Activated effector memory CD4-positive, alpha-beta T cell treated with anti-CD3 and anti-CD28 coated beads, Interleukin-2, amount 50 U/mL, for 16 hours (primary cell): ENCODE measurements at places on chromosomes 4 and X.

DNA sequence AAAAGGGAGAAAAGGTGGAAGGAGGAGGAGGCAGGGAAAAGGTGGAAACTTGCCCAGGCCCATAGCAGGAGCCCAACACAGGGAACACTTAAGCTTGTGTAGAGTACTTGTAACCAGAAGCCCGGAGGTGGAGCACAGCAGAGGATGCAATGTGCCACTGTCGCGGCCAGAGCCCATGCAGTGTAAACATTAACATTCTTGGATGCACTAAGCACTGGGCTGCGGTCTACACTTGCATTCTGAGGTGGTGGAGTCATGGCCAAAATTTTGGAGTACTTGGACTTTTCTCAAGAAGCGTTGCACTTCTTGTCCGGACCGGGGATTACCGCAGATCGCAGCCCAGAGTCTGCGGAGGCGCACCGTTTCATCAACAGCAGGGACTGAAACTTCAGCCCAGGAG lies 4.5 kb upstream of the RHOXF1 start:
- no peak for DNase-seq

GRCh38 chrX:115713460-115713859 lies 152.5 kb downstream of the PLS3 start:
- DNase-seq, result no peak

GRCh38 chr4:137656661-137657060 lies 124.4 kb upstream of the PCDH18 start:
- no peak for DNase-seq

GRCh38 chr4:172708184-172708583 lies 460.4 kb upstream of the GALNT7 start:
- DNase-seq, result no peak

GRCh38 chrX:57573754-57574153 lies 18.1 kb upstream of the ZXDB start:
- peak; percentile 64 for DNase-seq

DNA sequence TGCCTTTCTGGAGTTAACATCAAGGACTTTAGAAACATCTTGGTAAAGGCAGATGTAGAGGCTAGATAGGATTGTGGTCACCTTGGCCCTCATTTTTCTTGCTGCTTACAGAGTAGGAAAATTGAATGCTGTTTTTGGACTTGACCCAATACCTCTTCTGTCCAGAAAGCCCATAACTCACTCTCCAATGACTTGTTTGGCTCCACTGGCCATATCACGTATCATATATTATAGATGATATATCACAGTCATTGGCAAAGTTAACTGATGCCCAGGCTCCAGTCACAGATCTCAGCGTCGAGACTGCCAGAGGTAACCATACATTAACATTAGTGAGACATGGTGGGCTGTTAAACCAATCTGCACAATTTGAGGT lies 88.1 kb upstream of the PLAC1 start:
- DNase-seq, result no peak

- peak; percentile 34 for DNase-seq
These were observed 40.9 kb upstream of the HMX1 start for GRCh38 chr4:8912506-8912905.

DNA sequence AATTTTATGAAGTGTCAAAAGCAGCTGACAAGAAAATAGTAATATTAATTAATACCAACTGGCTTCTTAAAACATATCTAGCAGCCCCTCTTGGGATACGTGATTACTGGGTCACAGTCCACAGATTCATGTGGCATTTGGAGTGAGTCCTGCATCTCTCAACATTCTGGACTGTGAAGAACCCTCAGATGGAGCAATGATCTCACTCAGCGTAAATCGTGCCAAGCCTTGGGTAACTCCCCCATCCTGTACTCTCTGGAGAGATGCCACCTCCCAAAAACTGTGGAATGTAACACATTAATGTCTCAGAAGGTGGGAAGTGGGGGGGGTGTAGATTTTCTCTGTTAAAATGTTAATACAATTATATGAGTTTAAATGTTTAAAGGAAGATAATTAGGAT lies 118.2 kb upstream of the IQCM start:
- DNase-seq, result no peak

GRCh38 chrX:98956014-98956413 lies 1454.1 kb downstream of the PCDH19 start:
- no peak for DNase-seq

GRCh38 chr4:10773010-10773409 lies 88.4 kb upstream of the CLNK start:
- no peak for DNase-seq

GRCh38 chrX:149512225-149512885 lies 7.2 kb upstream of the IDS start:
- DNase-seq, result peak; percentile 82

DNA sequence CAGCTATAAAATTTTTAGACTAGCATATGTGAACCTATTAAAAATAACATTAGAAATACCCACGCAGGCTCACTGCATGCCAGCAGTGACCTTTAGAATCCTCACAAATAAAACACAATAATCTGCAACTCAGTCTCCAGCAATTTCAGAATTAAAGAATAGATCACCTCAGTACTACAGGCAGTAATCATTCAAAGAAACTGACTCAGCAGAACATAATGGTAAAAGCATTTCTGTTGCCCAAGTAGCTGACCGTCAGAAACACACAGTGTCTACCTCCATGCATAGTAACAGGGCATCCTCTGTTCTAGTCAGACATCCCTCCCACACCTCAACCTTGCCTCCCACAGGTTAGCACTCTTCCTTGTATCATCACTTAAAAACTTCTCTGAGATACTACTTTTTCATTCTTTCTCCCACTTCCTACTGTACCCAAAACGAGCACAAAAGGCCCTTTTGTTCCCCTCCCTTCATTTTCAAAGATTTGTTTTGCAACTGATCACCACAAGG lies 65.7 kb upstream of the BEND2 start:
- no peak for DNase-seq

DNA sequence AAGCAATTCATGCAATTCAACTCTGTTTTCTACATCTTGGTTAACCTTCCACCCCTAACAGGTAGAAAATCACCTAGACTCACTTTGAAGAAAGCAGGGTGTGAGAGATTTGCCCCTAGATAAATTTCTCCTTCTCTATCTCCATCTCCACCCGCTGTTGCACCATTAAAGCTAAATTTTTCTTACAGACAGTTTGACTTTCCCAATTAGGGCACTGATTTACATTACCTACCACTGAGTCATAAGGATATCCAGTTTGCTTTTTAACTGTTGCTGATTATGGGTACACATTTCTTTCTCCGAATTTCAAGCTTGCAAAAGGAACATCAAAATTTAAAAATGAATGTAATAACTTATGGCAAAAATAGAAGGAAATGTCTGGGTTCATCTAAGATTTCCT lies 13.0 kb downstream of the SLC7A11 start:
- no peak for DNase-seq

- no peak for DNase-seq
These were observed 44.9 kb downstream of the MMRN1 start for GRCh38 chr4:89939546-89939945.

- no peak for DNase-seq
These were observed 1110.5 kb downstream of the RAPGEF2 start for GRCh38 chr4:160213366-160213765.

DNA sequence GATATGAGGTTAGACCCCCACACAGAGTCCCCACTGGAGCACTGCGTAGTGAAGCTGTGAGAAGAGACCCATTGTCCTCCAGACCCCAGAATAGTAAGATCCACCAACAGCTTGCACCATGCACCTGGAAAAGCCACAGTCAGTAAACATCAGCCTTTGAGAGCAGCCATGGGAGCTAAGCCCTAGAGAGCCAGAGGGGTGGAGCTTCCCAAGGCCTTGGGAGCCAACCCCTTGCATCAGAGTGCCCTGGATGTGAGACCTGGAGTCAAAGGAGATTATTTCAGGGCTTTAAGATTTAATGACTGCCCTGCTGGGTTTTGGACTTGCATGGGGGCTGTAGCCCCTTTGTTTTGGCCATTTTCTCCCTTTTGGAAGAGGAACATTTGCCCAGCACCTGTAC lies 35.7 kb downstream of the HSD17B13 start:
- no peak for DNase-seq

GRCh38 chr4:118850488-118851173 lies 14.7 kb upstream of the SEC24D start:
- DNase-seq, result peak; percentile 71

GRCh38 chr4:111494471-111494870 lies 650.8 kb upstream of the FAM241A start:
- DNase-seq, result no peak

DNA sequence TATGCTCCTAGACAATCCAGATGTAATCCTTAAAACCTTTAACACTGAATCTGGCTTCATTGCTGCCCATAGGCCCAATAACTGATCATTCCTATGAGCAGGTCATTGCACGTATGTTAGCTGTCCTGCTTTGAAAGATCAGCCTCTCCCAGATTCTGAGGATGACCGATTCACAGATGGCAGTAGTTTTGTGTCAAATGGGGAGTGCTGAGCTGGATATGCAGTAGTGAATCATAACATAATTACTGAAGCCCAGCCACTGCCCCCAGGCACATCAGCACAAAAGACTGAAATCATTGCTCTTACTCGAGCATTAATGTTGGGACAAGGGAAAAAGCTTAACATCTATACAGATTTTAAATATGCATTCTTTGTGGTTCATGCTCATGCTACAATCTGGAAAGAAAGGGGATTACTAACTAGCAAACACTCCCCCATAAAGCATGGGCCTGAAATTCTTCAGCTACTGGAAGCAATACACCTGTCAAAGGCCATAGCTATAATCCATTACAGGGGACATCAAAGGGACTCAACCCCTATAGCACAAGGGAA lies 16.4 kb upstream of the ZNF280C start:
- no peak for DNase-seq

- no peak for DNase-seq
These were observed 91.6 kb downstream of the ANXA10 start for GRCh38 chr4:168183717-168184571.

DNA sequence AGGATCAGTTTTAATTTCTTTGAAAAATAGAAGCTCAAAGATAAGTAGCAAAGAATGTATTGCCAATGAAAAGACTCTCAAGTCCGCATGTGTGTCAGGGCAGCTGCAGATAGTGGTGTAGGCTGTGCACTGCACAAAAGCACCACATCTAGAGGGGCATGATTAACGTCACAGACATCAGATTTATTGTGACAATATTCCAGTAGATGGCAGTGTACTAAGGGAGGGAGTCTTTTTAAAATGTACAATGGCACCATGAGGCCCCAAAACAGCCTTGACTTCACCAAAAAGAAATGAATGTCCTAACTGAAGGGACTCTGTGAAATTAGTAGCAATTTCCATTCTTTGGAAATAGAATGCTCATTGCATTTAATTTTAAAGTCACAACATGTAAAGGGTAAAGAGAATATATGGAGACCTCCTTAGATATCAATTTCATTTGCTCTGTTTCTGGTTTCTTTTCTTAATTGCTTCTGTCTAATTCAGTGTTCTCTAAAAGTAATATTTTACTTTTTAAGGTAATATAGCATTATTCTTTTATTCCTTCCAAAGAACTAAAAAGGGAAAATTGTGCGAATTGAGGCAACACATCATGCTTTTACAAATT lies 98.4 kb downstream of the ZNF827 start:
- no peak for DNase-seq

DNA sequence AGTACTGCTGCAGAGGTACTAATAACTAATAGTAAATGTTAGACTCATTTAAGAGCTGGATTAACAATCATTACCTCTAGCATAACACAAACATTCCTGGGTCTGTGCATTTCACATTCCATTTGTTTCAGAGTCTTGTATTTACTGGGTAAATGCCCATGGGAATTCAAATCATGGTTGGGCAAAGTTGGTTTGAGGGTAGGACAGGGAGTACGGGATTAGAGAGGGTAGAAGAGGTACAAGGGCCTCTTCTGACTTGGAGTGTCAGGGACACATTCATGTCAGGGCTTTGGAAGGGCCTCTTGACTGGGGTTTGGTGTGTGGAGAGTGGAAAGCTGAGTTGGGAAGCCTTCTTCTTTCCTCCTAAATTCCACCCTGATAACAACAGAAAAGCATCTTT lies 65.9 kb downstream of the WWC2 start:
- DNase-seq, result no peak
